ENCODE measurements at places on chromosomes 4 and X.

- no peak for DNase-seq
These were observed 7.8 kb upstream of the PIGA start for GRCh38 chrX:15343075-15343476.

DNA sequence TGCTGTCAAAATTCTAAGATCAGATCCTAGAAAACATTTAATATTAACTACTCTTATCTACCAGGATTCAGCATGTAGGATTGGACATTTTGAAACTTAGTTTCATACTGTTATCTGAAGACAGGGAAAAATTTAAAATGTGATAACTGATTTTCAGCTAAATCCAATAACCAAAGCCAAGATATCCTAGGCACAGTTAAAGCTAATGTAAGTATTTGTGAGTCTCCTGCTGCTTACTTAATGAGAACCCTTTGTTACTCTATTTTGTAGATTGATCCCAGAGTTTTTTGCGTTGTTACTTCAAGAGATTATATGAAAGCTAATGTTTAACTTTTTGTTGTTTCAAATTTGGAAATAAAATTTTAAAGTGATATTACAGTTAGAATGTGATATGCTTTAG, 2.0 kb downstream of the CPE start:
- no peak for DNase-seq

GRCh38 chrX:111164728-111165127, 68.7 kb downstream of the PAK3 start:
- no peak for DNase-seq

DNA sequence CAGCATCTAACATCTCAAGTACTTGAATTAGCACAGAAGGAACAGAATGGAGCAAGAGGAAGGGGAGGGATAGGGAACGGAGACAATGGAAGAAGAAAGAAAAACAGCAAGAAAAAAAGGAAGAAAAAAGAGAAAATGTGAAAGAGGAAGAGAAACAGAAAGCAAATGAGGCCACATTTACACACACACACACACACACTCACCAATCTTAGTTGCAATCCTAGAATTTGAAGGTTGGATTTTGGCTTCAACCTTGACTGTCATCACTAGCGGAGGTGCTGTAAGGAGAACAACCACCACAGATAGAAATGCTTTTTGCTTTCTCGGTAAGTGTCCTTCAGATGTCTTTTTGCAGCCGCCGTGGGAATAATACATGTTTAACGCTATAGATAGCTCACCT, 327.1 kb upstream of the NWD2 start:
- DNase-seq: no peak

GRCh38 chr4:114249561-114249960, 270.1 kb upstream of the ARSJ start:
- DNase-seq: no peak

All from cortex of kidney (tissue), 1 donor.